Cerebellar cortex (tissue), 1 donor: ENCODE measurements at places on chromosomes 5 and 9.
A peak's percentile ranks its signal among the peaks of the same experiment; 100 is the strongest.

- peak; percentile 99 for DNase-seq
Measured at GRCh38 chr9:127660886-127661741, 45.7 kb upstream of the CFAP157 start.

DNA sequence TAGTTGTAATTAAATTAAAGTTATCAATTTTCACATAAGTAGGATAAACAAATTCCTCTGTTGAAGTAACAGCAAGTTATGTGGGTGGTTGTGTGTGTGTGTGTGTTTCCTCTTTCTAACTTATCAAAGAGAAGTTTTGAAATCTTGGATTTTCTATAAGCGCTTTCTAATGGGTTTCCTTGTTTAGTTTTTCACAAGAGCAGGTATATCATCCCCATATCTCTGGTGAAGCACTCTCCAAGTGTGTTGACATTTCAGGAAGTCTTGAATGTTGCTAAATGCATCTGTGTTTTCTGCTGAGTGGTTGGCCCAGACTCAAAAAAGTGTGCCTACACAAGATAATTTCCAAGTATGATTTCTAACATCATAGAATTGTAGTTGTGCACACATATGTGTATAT is 43.3 kb downstream of the PRDM6 start:
- no peak for DNase-seq

DNA sequence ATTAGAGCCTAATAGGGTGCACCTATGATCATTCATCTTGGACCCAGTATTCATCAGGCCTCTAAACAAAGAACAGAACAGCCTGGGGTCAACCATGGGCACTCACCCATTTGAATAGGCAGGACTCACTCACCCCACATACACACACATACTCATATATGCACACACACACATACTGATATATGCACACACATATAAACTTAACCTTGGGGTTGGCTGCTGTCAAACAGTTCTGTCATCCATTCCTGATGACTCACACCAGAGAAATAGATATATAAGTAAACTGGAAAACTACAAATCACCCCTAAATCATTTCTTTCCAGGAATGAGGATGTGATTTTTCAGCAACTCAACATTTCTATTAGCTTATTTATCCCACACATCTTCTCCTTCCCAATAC is 51.3 kb downstream of the ARL15 start:
- DNase-seq, result no peak

GRCh38 chr9:131423171-131423581 is 29.3 kb downstream of the PRRC2B start:
- peak; percentile 72 for DNase-seq

- no peak for DNase-seq
Measured at GRCh38 chr5:122947772-122948171, 88.8 kb downstream of the PPIC start.

DNA sequence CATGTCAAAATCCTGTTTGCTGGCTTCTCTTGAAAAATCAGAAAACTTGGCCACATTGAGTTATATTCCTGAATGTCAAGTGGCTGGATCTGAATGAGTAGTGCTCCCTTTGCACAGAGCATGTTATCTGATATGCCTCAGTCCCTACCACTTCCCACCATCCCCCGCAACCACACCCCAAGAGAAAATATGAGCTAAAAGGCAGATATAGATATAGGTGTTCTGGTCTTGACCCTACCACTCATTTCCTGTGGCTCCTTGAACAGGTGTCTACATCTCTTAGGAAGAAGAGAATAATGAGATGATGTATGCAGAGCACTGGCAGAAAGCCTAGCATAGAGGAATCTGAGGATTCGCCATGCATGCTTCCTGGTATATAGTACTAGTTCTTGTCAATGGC is 6.6 kb upstream of the CYSTM1 start:
- no peak for DNase-seq

GRCh38 chr5:528629-529511 is 4.6 kb upstream of the SLC9A3 start:
- DNase-seq, result no peak

- no peak for DNase-seq
Measured at GRCh38 chr5:77156379-77156778, 54.1 kb upstream of the PDE8B start.

GRCh38 chr9:121895358-121895757 is 197.8 kb downstream of the TTLL11 start:
- DNase-seq, result no peak

DNA sequence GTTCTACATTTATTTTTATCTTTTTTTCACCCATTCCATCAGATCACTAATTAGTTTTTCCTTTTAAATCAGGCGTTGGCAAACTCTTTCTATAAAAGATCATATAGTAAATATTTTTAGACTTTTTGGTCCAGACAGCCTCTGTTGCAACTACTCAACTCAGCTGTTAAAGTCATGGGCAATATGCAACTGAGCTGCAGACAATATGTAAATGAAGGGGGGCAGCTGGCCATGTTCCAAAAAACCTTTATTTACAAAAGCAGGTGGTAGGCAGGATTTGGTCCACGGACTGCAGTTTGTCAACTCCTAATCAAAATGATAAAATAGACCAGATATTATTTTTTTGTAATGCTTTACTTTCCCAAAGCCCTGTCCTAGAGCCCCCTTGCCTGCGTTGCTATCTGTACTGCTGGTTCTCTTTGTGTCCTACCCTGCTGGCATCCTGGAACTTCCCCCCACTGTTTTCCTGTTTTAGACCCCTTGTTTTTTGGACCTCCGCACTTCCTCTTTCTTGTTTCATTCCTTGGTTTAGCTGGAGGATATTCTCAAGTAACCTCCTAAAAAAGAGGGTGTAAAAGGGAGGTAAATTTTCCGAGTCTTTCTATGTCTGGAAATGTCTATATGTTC is 24.7 kb upstream of the TNFSF8 start:
- no peak for DNase-seq

DNA sequence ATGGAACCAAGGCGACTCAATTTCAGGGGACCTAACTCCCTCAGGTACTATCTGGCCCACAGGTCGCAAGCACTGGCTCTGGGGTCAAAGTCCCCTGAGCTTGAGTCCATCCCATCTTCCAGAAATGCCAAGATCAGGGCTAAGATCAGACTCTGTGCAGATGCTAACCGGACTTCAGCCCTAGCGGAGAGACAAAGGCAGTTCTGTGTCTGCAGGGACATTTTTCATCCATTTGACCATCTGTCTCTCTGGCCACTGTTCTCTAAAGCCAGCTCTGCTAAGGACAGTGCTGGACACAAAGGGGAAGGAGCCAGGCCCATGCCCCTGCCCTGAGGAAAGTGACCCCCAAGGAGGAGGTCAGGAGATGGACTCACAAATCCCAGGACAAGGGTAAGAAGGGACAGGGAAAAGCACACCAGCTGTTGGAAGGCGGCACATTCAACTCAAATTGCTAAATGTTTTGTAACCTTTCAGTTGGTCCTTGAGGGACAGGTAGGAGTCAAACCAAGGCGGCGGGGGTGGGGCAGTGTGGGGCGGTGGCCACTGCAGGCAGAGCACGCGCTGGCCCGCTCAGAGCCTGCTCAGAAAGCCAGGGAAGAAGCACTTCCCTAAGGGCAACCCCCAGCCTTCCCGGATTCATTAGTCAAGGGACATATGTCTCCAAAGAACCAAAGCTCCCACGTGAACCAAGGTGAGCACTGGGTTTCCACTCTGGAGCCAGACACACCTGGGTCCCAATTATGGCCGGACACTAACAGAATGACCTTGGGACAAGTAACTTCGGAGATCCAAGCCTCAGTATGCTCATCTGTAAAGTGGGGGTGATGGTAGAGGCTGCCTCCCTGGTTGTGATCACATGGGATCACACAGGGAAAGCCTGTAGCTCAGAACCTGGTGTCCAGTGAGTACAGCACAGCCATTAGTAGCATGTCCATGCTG is 42.8 kb downstream of the STK10 start:
- peak; percentile 72 for DNase-seq

- no peak for DNase-seq
Measured at GRCh38 chr5:112917453-112917995, 4.5 kb downstream of the REEP5 start.

DNA sequence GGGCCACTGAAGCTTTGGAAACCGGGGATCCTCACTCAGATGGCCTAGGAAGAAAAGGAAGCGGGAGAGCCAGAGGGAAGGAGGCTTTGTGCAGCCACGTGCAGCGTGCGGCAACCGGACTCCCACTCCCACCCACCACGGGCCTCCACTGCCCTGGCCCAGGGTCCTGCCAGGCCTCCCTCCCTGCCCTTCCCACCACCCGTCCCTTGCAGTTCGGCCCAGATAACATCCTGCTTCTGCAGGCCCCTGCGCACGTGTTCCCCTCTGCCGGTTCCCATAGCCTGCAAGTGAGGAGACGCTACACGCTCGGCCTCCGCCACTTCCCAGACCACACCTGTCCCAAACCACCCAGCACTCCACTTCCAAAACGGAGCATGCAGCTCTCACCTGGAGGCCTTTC is 4.3 kb upstream of the LHX3 start:
- no peak for DNase-seq

DNA sequence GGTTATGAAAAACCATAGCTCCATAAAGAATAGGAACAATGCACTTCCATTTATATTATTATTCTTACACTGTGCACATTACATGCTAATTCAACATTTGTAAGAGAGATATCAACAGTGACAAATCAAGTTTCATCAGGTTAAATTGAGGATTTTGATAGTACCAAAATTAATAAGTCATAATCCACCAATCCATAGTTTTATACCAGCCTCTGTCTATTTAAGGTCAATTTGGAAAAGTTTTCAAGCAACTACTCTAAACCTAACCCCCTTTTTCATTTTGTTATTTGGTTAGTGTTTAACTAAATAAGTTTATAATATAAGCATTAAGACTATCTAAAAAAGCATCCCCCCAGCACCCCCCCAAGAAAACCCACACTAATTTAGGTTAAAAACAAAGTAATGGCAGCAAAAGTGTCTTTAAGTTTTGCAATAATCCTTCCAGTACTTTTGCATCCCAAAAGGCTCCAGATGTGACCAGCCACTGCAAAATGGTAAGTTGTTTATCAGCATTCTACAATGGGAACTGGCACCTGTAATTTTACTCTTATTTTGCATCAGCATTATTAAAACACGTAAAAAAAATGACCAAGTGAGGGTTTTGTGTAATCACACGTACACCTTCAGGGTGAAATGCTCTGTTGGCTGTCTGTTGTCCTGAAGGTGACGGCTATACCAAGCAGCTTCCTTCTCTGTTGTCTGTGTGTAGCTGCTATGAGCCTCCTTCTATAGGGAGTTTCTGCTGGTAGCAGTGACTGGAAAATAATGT is 36.8 kb upstream of the SSBP2 start:
- peak; percentile 26 for DNase-seq

DNA sequence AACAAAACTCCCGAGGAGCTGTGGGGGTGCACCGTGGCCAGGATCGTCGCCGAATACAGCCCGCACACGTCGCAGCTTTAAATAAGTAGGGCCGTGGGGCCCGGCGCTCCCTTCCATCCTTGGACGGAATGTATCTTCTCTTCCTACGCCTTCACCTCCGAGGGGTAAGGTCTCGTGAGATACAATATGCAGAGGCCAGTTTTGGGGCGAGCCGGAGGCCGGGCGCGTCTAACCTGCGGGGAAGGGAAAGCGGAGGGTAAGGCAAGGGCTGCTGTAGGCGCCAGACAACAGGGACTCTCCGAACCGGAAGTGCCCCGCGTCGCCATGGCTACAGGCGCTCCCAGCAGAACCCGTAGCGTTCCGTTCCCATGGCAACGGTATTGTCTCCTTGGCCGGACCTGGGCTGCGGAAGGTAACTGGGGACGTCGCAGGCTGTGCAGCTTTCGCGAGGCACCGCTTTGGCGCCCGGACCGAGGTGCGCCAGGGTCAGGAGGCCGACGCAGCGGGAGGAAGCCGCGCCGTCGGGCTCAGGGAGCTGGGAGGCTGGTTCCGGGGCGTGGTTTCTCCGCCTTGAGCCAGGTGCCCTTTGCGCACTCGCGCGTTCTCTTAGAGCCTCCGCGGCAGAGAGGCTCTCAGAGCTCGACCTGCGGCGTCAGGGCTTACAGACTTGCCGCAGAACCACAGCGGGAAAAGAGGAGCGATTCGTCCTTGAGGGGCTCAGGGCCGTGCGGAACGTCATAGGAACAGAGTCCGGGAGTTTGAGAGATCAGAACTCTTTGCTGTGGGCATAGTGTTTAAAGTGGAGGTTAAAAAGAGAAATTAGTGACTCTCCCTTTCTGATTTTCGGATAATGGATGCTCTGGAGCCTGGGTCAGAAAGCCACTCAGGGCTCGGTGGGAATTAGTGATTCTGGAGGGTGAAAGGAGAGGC is at the start of gene TTC23L:
Gene TTC23L (plus strand): TSS at position 380 of the 930 bp plus-strand sequence. CDS start 1,508 bp downstream, outside the sequence.
- peak; percentile 90 for DNase-seq

GRCh38 chr9:134835448-134835847 is 45.2 kb upstream of the FCN2 start:
- no peak for DNase-seq

GRCh38 chr5:105146867-105147266 is 1584.3 kb upstream of the NUDT12 start:
- DNase-seq, result no peak

- DNase-seq, result no peak
Measured at GRCh38 chr5:89396278-89396954, 513.4 kb upstream of the MEF2C start.

GRCh38 chr9:8096091-8096490 is 296.5 kb upstream of the DMAC1 start:
- no peak for DNase-seq

GRCh38 chr9:76846297-76846696 is 59.6 kb downstream of the PRUNE2 start:
- DNase-seq, result no peak

GRCh38 chr9:16524078-16524477 is 346.4 kb downstream of the BNC2 start:
- DNase-seq, result no peak

GRCh38 chr9:121283856-121284732 is 16.1 kb downstream of the GSN start:
- no peak for DNase-seq

DNA sequence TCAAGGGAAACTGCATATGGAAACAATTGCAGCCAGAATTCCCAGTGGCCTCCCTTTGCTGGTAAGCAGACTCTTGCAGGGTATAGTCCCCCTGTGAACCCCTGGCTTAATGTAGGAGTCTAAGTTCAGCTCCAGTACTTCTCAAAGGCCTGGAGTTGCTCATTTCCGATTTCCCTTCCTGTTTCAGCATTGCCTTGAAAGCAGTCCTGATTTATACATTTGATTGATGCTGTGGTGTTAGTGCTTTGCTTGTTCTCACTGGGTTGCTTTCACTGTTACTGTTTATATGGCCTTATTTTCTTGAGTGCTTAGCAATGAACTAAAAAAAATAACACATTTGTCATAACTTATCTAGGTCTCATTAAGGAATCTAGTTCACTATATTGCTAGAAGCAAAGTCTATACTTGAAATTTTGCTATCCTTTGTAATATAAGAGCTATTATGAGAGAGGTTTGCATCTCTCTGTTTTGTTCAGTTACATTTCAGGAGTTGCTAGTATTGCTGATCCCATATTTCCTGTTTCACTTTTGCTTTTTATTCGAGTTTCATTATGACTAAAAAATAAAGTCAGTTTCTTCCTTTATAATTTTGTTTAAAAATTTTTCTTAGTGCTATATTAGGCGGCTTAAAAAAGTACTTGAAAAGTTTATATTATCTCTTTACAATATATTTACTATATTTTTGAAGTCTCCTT is 122.4 kb upstream of the NMUR2 start:
- DNase-seq, result no peak
